ENCODE measurements at places on chromosomes 12 and 14. TPM values are rescaled to one million over a fixed set of nuclear protein-coding genes. Genes with fewer than 3 reads are reported as not detected.
A peak's percentile ranks its signal among the peaks of the same experiment; 100 is the strongest.

Gene PRH2
- 3.0 TPM for total RNA-seq

Gene NR1H4
- total RNA-seq = not detected

Gene TSPAN19
- total RNA-seq = 1.0 TPM

Gene CISTR
- total RNA-seq = not detected

Gene C14orf132
- 17.7 TPM for total RNA-seq

Gene ALDH2
- total RNA-seq = 24.3 TPM

Gene RECQL
- 19.3 TPM for total RNA-seq

DNA sequence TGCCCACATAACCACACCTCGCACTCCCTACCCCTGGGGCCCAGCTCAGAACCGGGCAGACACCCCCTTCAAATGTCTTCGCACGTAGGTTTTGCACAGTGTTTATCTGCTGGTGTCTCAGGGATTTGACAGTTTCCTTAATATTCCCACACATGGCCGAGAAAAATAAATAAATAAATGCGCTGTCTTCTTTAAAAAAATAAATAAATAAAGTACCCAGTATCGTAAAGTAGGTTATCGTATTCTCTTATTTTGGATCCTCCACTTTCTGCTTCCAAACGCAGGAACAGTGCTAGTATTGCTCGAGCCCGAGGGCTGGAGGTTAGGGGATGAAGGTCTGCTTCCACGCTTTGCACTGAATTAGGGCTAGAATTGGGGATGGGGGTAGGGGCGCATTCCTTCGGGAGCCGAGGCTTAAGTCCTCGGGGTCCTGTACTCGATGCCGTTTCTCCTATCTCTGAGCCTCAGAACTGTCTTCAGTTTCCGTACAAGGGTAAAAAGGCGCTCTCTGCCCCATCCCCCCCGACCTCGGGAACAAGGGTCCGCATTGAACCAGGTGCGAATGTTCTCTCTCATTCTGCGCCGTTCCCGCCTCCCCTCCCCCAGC, 710 bp upstream of the FOS start:
- ATAC-seq = no peak

DNA sequence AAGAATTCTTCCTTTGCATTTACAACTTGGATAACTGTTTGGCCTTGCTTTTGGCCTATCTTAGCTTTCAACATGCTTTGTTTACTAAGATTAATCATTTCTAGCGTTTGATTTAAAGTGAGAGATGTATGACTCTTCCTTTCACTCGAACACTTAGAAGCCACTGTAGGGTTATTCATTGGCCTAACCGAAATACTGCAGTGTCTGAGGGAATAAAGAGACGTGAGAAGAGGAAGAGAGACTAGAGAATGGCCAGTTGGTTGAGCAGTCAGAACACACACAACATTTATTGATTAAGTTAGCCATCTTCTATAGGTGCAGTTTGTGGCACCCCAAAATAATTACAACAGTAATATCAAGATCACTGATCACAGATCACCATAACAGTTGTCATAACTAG, 62.3 kb upstream of the CCDC175 start:
- ATAC-seq = no peak

- ATAC-seq = no peak
These were observed 29.7 kb upstream of the PARP11 start for GRCh38 chr12:3902921-3903320.

- ATAC-seq = no peak
These were observed 3.7 kb downstream of the GZMB start for GRCh38 chr14:24630087-24630871.

- ATAC-seq = no peak
These were observed 29.4 kb downstream of the PLEKHG7 start for GRCh38 chr12:92732216-92732615.

DNA sequence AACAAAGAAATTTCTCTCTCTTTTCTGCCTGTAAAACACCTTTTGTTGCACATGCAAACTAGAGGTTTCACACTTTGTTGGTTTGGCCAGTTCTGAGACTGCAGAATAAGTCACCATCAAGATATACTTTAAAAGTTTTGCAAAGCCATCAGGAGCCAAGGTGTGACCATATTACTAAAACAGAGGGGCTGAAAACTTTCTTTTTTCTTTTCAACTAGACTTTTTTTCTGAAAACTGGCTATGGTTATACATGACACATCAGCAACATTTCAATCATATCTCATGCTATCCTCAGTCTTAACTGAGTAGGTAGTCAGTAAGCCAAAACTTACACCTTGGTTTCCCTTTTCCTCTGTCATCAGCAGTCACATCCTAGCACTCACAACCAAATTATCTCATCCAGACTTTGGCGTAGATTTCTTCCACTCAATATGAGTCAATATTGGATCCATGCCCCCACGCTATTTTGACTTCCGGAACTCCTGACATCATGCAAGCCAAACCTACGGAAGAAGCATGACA, 4.1 kb upstream of the IFNG start:
- ATAC-seq = no peak

DNA sequence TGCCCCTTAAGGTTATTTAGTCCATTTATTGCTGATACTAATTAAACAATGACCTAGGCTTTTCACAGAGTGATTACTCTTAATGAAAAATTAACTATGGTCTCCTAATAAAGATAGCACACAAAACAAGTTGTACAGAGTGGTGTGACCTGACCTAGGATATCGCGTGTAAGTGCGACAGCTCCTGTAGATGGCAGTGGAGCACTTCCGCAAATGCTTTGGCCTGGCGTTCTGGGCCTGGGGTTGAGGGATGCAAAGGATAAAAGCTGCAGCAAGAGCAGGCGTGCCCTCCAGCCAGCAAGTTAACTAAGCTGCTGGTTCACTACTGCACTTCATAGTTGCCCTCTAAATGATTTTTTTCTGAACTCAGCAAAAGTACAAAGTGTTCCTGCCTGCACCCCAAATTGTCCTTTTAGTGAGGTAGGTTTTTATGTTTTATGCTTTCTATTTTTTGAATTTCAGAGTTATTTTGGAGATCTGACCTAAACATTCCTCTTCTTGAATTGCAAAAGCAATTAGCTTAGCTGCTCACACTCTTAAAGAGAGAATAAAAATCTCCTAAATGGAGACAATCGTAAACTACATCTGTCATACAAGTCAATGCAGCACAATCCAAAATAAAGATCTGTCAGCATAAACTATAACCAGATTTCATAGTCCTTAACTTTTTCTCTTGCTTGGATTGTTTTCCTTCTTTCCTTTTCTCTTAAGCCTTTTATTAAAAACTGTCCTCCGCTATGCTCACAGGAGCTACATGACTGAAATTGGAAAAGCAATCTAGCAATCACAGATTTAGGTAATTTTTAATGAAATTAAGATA, 379.6 kb downstream of the LRIG3 start:
- peak; percentile 99 for ATAC-seq

DNA sequence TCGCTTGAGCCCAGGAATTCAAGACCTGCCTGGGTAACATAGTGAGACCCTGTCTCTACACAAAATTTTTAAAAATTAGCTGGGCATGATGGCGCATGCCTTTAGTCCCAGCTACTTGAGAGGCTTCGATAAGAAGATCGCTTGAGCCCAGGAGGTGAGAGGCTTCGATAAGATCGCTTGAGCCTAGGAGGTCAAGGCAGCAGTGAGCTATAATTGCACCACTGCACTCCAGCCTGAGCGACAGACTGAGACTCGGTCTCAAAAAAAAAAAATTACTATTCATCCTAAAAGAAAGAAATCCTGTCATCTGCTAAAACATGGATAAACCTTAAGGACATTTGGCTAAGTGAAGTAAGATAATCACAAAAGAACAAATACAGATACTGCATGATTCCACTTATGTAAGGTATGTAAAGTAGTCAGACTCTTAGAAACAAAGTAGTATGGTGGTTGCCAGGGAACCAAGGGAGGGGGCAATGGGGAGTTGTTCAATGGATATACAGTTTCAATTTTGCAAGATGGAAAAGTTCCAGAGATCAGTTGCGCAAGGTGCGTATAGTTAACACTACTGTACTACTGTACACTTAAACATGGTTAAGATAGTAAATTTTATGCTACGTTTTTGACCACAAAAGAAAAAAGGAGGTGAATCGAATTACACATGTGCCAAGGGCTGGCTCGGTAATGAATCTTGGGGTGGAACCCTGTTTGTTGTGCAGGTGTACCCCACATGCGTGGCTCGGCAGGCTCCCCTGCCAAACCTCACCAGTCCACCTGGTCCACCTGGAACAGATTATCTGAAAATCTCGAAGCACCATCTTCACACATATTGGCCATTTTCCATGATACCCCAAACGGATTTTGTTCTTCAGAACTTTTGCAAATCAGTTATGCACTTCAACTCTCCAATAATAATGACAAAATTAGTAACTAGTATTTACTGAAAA, 18.3 kb upstream of the ATP2A2 start:
- ATAC-seq = no peak

DNA sequence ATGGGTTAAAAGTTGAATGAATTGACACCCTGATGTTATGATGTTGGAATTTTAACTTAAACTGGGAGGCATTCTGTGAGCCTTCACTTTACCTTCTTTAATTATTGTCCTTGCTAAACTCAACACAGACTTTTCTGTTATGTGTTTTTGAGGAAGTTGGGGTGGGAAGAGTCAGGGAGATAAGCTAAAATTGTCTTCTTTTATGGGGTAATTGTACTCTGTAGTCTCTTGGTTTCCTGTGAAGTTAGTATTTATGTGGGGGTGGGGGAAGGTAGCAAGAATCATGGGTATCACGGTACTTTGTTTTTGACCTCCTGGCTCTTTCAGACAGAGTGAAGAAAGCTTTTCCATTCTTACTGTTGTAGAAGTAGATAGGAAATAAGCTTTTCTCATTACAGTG, 32.9 kb downstream of the RAB21 start:
- no peak for ATAC-seq

DNA sequence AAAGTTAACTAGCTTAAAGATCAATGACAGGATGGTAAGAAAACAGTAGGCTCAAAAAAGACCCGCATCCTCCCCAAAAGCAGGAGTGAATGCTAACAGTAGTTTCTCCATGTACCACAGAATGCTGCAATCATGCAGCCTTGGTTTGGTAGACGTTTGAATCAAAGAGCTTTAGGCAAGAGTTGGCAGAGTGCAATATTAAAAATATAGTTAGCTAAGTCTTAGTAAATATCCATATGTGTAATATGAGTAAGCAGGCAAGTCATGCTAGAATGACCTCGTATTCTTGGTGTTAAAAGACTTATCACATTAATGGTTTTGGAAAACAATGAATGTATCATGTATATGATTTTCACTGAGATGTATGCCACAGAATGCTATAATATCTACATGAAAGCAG, 18.8 kb upstream of the KLRF1 start:
- no peak for ATAC-seq

DNA sequence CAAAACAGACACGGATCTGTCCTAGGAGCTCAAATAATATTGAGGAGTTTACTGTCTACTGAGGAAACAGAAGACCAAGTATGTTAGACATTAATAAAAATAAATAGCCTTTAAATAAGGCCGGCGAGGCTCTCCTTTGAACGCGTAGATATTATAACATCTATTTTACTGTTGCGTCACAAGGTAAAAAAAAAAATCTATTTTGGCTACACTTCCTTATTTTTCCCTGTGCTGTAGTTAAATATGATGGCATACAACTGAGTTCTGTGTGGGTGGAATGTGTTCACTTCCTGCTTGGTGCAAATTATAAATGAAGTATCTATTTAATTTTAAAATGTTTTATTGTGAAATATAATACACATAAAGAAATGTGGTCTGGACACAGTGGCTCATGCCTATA, 17.2 kb upstream of the RAD52 start:
- no peak for ATAC-seq

DNA sequence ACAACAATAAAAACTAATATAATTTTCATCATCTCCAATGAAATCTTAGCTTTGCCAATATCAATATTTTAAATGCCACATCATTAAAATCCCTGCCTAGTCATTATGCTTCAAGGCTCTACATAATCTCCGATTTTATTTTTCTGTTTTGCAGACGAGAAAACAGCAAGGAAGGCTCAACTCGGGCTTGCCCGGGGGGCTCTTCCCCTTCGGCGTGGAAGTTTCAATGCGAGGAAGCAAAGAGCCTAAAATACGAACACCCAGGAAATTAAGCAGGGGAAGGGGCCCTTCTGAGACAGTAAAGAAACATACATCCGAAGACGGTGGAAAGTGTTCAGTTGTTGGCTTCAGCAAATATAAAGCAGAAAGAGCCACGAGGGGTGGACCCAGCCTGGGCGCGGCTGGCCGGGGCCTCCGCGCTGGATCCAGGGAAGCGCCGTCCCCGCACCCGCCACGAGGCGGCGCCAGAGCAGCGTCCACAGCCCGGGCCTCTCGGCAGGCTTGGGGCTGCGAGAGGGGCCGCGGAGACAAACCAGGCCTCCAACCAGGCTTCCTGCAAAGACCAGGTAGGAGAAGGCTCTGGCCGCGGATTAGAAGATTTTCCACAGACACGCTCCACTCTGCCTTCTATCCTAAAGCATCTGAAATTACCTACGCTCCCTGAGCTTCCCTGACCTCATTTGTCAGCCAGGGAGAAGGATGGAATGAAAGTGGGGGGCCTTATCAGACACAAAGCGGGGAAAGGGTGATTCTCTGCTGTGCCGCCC, 77.2 kb downstream of the SERPINA3 start:
- peak; percentile 97 for ATAC-seq

DNA sequence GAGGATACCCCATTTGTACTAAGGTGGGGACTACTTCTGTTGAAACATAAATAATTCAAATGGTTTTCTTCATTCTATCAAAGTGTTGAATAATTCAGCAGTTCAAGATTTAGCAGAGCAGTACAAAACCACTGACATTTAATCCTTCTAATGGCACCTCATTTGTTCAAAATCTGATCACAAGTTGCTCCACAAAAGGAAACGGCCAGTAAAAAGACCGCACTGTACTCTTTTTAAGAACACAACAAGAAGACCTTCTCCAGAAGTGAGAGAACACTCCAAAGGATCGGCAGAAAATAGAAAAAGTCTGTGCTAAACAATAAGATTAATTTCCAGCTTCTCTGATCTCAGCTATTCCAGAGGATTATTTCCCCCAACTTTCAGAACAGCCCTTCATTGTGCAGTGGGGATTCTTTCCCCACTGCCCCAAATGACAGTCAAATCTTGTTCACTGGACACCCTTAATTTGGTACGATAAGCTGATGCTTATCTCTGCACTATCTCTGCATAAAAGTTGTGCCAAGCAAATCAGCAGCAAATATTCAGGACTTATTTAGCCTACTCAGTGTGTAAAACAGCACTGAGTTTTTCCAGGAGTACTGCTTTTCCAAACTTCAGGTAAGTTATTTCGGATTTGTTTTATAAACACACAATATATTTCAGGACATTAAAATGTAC, 5.2 kb downstream of the MPHOSPH9 start:
- no peak for ATAC-seq

DNA sequence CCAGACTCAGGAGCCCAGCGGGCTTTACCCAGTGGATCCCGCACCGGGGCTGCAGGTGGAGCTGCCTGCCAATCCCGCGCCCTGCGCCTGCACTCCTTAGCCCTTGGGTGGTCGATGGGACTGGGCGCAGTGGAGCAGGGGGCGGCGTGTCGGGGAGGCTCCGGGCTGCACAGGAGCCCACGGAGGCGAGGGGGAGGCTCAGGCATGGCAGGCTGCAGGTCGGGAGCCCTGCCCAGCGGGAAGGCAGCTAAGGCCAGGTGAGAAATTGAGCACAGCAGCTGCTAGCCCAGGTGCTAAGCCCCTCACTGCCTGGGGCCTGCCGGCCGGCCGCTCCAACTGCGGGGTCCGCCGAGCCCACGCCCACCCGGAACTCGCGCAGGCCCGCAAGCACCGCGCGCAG, 50.1 kb downstream of the RMST start:
- ATAC-seq = no peak
